Dorsolateral prefrontal cortex (tissue), 122 donors: ENCODE measurements at places on chromosomes 4 and X. TPM values are rescaled to one million over a fixed set of nuclear protein-coding genes. Genes with fewer than 3 reads are reported as not detected.

The GUCY1A1 gene
- total RNA-seq = 45.1 TPM

The RBM46 gene
- total RNA-seq = 0.20 TPM

The HTN3 gene
- total RNA-seq = not detected

The MAGEC1 gene
- not detected for total RNA-seq

The NXF2B gene
- not detected for total RNA-seq

DNA sequence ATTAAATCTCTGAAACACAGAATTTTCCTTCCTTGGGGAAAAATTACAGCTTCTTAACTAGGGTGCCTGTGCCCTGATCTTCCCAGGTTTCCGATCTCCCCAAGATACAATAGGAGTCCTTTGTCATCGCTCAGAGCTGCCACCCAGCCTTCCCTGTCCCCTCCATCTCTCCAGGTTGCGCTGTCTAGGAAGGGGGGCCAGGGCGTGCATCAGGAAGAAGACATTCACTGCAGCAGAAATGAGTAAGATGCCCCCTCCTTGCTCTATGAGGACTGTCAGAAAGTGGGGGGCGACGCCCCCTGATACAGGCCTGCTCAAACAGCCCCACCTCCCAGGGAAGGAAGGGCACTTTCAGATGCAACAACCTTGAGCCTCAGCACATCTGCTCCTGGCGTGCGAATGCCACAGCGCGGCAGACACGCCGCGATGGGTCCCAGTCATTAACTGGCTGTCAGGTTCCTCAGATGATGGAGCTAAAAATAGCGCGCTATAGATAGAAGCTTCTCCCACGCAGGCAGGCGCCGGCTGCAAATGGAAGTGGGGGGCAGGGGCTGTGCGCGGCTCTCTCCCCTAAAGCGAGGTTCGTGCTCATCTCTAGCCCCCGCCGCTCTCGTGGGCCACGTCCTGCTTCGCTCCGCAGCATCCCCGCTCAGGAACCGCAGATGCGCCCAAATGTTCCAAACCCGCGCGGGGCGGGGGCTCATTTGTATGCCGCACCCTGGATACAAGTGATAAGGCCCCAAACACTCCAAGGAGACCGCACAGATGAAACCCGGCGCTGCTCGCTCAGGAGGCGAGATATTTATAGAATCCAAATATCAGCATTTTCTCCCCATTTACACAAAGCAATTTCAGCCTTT, 57.6 kb upstream of the LGI2 start:
- peak; percentile 29 for DNase-seq

- DNase-seq = no peak
These were observed 315.7 kb downstream of the FBXW7 start for GRCh38 chr4:152220201-152220666.

- DNase-seq = no peak
These were observed 99.3 kb downstream of the ANXA5 start for GRCh38 chr4:121597346-121597934.

DNA sequence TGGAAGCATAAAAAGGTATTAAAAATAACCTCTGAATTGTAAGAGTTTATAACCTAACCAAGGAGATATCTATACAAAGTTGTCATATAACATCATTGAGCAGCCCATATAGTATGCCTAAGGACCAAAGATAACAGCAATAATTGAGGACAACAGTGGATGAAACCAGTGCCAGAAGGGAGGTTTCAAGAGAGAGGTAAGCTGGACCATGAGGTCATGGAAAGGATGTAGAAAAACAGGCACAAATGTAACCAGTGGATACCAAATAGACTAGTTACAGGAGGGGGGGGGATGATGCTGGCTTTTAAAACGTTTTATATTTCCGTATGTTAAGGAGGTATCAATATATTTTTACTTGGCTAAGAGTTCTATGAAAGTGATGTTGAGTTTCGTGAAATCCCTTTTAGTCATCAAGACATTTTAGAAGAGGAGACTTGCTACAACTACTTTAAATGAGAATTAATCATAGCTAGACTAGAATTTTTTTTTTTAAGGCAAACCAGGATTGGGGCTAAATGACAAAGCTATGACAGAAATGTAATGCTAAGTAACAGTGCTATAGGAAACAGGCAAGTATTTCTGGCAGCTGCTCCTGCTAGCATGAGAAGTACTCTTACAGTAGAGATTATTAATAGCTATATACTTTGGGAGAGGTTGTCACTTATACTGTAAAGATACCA, 161.1 kb downstream of the FBXW7 start:
- no peak for DNase-seq

- no peak for DNase-seq
These were observed 270.1 kb downstream of the TMA16 start for GRCh38 chr4:163764569-163764968.

DNA sequence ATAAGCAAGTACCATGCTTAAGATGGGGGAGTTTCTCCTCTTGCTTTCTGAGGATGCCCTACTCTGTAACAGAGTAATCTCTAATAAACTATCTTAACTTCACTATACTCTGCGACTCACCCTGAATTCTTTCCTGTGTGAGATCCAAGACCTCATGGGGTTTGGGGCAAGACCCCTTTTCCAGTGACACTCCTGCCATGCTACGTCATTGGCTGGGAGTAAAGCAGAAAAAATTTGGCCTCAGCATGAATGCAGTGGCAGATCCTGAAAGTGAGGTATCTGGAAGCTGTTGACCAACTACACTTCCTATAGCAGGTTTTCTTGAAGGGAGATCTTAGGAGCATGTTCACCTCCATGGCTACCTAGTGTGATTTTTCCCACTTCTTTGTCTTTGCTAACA, 109.1 kb upstream of the MED14 start:
- no peak for DNase-seq

GRCh38 chrX:48899078-48899410, 1.3 kb downstream of the PQBP1 start:
- no peak for DNase-seq
